MCF 10A (cell line): ENCODE measurements at places on chromosomes 3 and 15.

GRCh38 chr3:132404276-132404675 lies 13.0 kb upstream of the DNAJC13 start:
- no peak for DNase-seq

DNA sequence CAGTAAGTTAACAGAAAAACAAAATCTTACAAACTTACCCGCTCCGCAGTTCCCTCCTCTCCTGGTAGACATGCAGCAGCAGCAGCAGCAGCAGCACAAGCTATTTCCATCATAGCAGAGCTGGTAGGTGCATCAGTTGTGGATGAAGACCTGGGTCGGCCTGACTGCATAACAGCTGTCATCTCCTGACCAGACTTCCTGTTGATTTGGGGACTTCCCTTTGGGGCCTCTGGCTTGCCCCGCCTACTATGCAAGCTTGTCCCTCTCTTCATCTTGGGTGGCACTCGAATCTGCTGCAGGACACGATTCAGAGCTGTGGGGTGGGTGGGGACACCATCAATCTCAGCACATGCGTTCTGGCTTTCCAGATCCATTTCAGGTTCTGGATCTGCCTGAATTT lies 65.7 kb downstream of the TMCC1 start:
- DNase-seq: no peak

GRCh38 chr3:61957259-61957658 lies 395.9 kb downstream of the PTPRG start:
- DNase-seq: no peak

DNA sequence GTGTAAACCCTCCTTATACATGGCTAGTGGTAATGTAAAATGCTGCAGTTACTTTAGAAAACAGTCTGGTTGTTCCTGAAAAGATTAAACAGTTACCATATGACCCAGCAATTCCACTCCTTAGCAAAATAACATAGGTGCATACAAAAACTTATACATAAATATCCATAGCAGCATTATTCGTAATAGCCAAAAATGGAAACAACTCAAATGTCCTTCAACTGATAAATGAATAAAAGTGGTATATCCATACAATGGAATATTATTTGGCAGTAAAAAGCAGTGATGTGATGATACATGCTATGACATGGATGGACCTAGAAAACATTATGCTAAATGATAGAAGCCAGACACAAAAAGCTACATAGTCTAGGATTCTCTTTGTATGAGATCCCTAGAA lies 31.6 kb upstream of the SIN3A start:
- DNase-seq: no peak

DNA sequence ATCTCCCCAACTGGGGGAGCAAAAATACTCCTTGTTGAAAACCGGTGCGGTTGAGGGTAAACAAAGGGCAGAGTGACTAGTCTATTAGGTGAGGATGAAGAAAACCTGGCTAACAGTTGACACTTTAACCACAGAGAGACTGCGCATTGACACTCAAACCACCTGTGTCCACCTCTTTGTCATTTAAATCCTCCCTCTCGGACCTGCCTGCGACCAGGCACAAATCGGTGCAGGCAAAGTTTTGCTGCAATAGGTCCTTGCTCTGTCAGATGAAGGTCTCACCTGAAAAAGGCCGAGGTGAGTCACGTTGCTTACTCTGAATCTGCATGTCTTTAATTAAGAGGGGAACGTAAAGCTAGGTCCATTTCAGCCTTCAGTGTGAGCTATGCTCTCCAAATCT lies 494.1 kb upstream of the DPPA4 start:
- DNase-seq: no peak

- DNase-seq: no peak
Observed at GRCh38 chr3:61092870-61093269, 158.4 kb downstream of the FHIT start.

- DNase-seq: no peak
Observed at GRCh38 chr3:53612508-53612907, 118.1 kb downstream of the CACNA1D start.

- peak; percentile 81 for DNase-seq
Observed at GRCh38 chr3:126267169-126267975, 87.0 kb upstream of the ALDH1L1 start.

- peak; percentile 55 for DNase-seq
Observed at GRCh38 chr3:15206662-15207576, 873 bp downstream of the CAPN7 start.

- peak; percentile 50 for DNase-seq
Observed at GRCh38 chr15:34984889-34985630, 3.0 kb downstream of the ZNF770 start.

- no peak for DNase-seq
Observed at GRCh38 chr15:63160638-63161037, 3.4 kb upstream of the RPS27L start.

DNA sequence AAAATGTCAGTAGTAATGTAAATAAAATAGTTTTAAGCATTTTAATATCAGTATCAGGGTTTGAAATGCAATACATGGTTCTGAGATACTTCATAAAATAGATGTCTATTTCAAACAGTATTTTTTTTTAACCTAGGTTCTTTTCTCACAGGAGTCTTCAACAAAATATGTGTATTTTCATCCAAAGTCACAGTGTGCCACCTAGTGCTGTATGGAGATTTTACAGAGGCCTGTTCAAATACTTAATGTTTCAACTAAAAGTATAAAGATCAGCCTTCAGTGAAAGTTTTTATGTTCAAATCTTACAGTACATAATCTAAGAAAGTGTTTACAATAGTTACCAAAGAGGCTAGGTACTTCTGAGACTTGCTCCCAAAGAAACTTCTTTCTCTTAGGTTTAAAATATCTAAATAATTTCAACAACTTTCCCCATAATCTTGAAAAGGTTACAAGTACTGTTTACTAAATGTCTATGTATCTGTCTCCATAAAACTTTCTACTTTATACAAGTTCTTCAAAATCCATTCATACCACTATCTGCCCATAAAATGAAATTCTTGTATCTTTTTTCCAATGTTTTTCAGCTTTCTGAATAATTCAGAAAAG lies 38.3 kb downstream of the SCAPER start:
- DNase-seq: peak; percentile 27

DNA sequence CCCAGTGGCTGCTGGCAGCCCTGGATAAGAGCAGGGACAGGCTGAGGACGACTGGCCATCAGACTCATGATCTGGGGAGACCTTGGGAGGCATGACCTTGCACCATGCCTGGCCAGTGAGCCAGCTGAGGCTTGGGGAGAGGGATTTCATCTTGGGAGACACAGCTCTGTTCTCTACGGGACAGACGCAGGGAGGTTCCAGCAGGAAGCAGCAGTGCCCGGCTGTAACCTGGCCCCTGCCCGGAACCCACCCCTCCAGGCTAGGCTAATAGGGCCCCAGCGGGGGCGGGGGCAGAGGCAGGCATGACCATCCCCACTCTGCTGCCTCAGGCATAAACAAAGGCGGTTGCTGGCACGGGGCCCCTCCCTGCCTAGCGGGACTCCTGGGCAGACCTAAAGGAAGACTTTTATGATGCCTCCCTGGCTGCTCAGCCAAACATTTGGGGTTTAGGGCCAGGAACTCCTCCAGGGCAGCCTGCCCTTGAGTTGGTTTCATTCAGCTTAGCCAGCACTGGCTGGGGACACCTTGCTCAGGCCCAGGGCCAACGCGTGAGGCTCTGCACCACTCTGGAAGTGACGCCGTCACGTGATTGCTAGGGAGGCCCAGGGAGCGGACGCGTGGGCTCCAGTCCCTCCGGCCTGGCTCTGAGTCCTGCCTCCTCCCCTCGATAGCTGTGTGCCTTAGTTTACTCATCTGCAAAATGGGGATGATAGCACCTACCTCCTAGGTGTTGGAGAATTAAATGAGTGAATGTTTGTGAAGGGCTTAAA lies 27.6 kb downstream of the HDAC11 start:
- DNase-seq: peak; percentile 46

DNA sequence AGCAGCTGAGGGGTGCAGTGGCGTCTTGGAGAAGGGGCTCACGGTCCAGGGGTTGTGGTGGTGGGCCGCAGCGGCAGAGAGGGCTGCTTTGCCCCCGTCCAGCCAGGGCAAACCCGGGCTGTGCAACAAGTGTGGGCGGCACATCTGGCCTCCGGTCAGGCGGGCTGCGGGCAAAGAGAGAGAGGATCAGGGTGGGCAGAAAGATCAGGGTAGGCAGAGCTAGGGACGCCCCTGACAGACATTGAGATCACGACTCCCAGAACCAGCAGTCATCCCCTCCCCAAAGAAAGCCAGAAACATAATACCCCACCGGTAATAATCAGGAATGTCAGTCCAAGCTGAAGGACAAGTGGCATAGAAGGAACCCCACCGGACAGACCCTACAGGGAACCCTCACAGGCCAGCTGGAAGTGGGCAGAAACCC lies 6.8 kb downstream of the GATA2 start:
- DNase-seq: no peak

DNA sequence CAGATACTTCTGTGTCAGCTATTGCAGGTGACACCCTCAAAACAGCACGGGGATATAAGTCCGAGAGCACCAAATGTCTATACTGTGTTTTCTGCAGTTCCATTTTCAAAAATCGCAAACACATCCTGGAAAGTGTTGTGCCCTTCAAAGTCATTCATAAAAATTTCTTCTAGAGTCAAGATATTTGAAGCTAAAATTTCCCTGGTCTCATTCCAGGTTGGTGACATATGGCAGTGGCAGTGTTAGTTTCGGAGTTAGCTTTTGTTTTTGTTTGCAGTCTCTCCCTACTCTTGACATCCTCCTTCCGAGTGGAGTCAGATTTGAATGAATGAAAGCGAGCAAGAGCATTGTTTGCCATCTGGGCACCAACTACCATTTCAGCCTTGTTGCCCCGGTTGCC lies 3.2 kb upstream of the FSIP1 start:
- DNase-seq: no peak

GRCh38 chr3:69433969-69434325 lies 48.1 kb upstream of the FRMD4B start:
- peak; percentile 31 for DNase-seq

GRCh38 chr3:58336135-58336882 lies 3.6 kb downstream of the PXK start:
- peak; percentile 72 for DNase-seq

- peak; percentile 57 for DNase-seq
Observed at GRCh38 chr15:75727851-75728715, 15.4 kb upstream of the CSPG4 start.

DNA sequence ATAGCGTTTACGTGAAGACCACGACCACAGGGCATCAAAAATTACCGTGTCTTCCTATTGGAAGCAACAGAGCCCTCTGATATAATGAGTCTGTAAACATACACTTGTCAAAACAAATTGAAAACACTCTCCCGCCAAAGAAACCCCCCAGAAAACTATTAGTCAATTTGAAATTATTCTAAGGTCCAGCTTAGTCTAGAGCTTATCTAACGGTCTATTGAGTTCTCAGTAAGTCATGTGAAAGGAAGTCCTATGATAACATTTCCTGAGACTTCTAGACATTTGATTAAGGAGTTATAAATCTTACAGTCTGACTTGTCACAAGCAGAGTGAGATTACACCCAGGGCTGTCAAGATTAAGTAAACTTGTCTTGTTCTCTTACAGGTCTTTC lies 356.3 kb downstream of the FOXP1 start:
- no peak for DNase-seq

DNA sequence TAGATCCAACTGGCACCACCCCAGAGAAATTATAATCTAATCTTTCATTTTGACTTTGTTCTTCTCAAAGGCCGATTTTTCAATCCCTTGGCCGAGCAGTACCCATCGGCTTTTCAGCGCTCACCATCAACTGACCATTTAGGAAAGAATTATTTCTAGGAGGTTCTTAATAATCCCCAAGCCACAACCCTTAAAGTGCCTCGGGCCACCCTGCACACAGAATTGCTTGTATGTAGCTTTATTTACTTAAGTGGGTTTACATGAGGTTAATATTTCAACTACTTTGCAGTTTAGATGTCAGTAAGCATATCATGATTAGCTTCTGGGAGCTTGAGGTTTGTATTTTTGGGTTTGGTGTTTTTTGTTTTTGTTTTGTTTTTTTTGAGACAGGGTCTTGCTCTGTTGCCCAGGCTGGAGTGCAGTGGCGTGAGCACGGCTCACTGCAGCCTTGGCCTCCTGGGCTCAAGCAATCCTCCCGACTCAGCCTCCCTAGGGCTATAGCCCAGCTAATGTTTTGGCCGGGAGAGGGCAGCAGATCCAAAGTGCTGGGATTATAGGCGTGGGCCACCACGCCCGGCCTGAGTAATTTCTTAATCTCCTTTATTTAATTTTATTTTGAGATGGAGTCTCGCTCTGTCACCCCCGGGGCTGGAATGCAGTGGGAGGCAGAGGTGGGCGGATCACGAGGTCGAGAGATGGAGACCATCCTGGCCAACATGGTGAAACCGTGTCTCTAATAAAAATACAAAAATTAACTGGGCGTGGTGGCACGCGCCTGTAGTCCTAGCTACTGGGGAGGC lies 801 bp upstream of the CDAN1 start:
- peak; percentile 62 for DNase-seq

GRCh38 chr3:197355713-197356112 lies 57.3 kb upstream of the DLG1 start:
- no peak for DNase-seq

- no peak for DNase-seq
Observed at GRCh38 chr3:30858894-30859389, 35.5 kb downstream of the GADL1 start.
